ENCODE measurements at places on chromosomes 4 and X.

- DNase-seq, result peak; percentile 23
Measured at GRCh38 chr4:28241021-28241420, 1380.4 kb downstream of the STIM2 start.

DNA sequence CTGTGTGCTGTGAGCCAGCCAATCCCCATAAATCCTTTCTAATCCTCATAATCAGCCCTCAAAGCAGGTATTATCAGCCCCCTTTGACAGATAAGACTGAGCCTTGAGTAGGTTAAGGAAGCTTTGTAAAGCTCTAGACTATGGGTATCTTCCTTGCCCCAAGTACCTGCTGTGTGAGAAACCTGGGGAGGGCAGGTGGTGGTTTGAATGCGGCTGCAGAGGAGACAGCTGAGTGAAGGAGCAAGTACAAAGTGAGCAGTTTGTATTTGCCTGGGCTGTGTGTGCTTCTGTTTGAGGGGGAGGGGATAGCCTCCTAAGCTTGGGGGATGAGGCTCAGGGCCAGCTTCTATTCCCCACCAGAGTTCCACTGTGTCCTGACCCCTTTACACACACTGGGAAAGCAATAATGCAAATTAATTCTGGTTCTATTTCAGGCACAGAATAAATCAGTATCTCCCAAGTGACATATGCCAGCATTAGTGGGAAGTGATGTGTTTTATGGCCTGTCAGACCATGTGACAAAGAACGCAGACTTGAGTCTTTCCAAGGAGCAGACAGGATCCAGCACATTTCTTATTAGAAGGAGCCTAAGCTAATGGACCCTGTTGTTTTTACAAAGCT, 63.5 kb downstream of the EVC start:
- DNase-seq, result no peak

DNA sequence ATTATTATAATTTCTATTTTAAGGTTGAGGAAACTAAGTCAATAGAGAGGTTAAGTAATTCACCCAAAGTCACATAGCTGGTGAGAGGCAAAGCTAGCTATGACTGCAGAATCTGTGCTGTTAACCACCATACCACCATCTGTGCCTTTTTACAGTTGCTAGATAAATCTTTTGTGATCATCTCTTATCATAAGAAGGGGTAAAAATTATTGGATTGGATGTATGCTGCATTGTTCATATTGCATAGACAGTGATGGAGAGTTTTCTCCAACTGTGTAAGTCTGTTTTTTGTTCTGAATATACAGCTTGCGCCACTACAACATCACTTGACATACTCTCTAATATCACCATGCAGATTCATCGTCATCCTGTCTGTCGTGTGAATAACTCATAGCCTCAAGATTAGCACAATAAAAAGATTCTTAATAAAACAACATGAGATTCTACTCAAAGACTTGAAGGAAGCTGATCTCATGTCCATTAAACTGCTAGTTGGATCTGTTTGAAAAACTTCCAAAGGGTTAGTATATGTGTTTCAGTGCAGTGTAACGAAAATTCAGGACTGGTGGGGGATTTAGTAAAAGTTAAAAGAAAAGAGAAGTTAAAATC, 495.9 kb downstream of the SPRY1 start:
- peak; percentile 33 for DNase-seq

- no peak for DNase-seq
Measured at GRCh38 chr4:108804648-108805273, 41.9 kb upstream of the ETNPPL start.

DNA sequence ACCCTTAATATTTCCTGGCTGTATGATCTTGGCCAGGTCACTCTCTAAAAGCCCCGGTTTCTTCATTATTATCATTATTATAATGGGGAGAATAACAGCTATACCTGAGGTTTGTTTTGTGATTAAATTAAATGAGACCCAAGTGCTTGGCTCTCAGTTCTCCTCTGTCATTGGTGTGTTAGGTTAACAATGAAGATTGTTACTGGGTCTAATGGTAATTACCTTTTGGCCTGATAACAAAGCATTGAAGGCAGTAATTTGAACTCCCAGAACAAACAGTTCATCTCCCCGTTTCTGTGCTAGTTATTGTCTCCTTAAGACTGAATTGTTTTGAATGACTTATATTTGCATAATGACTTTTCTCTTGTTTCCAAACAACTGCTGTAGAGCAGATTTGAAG, 6.8 kb upstream of the ANAPC4 start:
- DNase-seq, result no peak
